ENCODE measurements at places on chromosomes 7 and 10.

- no peak for DNase-seq
Measured at GRCh38 chr7:46493196-46493595, 572.1 kb upstream of the IGFBP3 start.

GRCh38 chr7:155944901-155945300 lies 132.6 kb upstream of the SHH start:
- DNase-seq, result no peak

GRCh38 chr7:47945261-47946015 lies 2.8 kb downstream of the PKD1L1 start:
- DNase-seq, result peak; percentile 31

DNA sequence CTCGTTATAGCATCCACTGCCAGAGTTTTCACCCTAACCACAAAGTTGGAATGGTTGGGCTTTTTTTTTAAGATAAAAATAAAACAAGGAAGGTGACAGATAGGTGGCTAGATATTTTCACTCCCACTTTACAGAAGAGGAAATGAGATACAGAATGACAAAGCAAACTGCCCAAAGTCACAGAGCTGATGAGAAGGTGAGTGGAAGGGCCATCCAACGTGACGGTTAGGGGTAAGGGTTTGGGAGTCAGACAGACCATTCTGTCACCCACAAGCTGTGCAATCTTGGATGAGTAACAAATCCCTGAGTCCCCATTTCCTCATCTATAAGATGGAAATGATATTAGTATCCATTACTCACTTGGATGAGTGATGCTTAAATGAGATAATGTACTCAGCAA lies 106.9 kb upstream of the PDLIM1 start:
- no peak for DNase-seq

- no peak for DNase-seq
Measured at GRCh38 chr10:71727105-71727737, 7.6 kb upstream of the C10orf105 start.

DNA sequence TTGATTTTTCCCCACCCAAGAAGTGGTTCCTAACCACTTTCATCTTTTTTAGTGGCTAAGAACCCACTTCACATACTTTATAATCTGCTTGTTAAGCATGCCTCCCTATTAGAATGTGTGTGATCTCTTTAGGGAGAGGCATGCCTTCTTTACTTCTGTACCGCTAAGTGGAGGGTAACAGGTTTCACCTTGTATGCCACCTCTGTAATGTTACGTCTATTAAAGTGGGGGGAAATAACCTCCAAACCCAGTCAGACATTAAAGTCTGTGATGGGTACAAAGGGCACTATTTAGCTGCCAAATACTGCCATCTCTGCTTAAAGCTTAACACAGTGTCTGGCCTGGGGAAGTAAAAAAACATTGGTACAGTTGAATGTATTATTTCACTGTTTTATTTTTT lies 51.9 kb downstream of the EPC1 start:
- no peak for DNase-seq

- DNase-seq, result peak; percentile 93
Measured at GRCh38 chr10:104120903-104121484, 977 bp upstream of the SFR1 start.

- no peak for DNase-seq
Measured at GRCh38 chr10:86650151-86650550, 4.2 kb upstream of the OPN4 start.

DNA sequence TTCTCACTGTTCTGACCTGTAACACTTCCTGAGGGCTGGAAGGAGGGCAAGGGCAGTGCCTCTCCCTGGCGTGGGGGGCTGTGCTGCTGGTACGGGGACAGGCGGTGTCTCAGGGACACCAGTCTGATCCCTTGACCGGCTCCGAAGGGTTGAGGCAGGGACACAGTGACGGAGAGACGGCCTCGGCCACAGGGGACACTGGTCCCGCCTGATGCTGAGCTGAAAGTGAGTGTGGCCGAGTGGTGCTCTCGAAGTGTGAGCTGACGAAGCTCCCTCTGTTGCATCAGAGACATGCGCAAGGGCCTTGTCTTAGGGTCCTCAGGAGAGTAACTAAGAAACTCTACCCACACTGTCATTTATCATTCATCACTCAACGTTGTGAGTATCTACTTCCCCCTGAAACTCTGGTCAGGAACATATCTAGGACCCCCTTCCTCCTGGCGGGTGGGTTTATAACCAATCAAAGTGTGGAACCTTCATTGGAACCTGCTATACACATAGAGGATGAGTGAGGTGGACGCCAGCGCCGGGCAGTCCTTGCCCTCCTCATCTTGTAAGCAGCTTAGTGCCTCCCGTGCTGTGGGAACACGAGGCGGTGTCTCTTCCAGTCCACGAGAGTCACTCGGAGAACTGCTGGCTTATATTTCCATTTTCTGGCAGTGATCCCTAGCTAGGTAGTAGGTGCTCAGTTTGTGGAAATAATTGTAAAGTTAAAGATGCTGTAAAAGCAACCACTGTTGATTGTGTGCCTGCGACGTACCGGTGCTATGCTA lies 283.1 kb downstream of the DNAJB6 start:
- no peak for DNase-seq

DNA sequence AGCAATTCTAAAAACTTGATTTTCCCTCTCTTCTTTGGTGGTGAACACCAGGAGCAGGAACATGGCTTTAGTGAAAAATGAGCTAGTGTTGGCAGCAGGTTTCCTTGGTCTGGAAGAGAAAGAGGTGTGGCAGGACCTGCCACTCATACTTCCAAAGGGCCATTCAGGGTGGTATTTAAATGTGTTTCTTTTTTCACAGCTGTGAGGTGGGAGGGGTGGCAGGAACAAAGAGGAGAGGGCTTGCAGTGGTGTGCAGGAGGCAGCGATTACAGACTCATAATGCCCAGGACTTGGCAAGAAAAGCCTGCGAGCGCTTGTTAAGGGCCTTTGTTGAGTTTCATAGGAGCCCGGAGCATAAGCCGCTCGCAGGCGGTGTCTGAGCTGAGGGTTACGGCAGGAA lies 36.8 kb downstream of the WIPF3 start:
- no peak for DNase-seq

DNA sequence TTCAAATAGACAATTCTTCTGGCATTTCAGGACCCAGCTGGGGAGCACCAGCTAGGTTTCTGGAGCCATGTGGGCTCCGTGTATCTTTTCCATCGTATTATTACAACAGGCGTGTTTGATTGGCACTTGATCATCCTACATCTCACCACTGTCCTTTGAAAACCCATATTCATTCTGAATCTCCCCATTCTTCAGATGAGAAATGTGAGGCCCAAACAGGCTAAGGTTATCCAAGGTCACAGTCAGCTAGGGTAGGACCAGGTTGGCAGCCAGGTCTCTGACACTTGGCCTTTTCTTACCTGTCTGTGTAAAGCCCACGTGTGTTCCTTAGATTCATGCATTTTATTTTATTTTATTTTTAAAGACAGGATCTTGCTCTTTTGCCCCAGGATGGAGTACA lies 102.4 kb upstream of the SH2B2 start:
- DNase-seq, result no peak

DNA sequence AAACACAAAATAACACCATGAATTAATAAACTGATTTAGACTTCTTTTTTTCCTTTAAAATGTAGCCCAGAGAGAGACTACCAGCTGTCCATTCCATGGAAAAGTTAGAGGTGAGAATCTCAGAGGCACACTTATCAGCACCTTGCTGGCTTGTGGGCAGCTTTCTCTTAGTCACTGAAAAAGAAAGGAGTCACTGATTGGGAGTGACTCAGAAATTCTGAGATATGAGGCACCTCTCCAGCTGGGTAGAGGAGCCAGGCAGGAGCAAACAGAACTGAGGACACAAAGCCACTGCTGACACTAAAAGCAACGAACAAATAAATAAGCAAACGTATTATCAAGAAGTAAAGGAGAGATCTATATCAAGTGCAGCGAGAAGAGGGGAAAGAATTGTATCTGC lies 310.6 kb downstream of the PARD3 start:
- DNase-seq, result no peak

- no peak for DNase-seq
Measured at GRCh38 chr7:39855325-39855674, 94.8 kb upstream of the CDK13 start.

GRCh38 chr7:157694376-157694665 lies 357.5 kb downstream of the DNAJB6 start:
- DNase-seq, result no peak

DNA sequence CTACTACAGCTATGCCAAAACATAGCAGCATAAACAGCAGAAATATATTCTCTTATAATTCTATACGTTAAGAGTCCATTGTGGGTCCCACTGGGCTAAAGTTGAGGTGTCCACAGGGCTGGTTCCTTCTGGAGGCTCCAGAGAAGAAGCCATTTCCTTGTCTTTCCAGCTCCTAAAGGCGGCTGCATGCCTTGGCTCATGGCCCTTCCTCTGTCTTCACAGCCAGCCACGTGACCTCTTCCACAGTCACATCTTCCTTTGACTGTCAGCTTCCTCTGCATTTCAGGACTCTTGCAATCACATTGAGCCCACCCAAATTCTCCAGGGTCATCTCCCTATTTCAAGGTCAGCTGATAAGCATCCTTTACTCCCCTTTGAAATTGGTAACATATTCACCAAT lies 17.2 kb downstream of the NACAD start:
- DNase-seq, result no peak

Data from right lung (tissue), 10 donors.